C1 segment of cervical spinal cord (tissue), 14 donors: ENCODE measurements at places on chromosomes 4 and X.

DNA sequence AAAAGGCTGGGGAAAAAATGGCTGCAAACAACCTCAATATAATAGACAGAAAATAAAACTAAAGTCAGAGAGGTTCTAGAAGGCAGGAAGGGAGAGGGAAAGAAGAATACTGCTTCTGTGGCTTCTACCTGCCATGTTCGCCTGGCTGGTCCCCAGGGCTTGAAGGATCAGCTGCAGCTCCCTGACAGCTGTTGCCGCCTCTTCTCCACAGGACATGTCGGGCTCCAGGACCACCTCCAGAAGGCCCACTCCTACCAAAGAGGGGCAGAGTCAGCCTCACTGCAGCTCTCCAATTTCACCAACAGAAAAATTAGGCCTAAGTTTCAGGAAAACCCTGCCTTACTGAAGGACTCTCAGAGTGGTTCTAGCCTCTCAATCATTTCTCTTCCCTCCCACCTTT is 44.9 kb downstream of the GATB start:
- no peak for DNase-seq

DNA sequence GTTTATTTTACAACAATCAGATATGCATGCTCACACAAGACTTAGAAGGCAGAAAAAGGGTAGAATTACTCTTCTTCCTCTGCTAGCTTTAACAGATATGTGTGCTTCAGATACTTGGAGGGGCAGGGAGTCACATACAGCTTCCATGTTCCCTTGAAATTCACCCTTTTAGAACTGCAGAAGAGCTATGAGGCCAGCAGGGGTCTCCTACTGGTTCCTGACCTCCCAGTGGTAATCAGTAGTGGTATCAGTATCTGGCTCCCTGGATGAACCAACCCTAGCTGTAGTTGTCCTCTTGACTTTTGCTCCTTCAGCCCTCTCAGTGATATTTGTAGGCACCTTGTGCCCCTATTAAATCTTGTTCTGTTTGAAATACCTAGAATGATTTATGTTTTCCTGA is 81.5 kb downstream of the RCHY1 start:
- DNase-seq = no peak

- peak; percentile 15 for DNase-seq
These were observed 93.8 kb downstream of the PDGFRA start for GRCh38 chr4:54322818-54323417.

- DNase-seq = no peak
These were observed 316.2 kb downstream of the UNC5C start for GRCh38 chr4:95232358-95233156.

DNA sequence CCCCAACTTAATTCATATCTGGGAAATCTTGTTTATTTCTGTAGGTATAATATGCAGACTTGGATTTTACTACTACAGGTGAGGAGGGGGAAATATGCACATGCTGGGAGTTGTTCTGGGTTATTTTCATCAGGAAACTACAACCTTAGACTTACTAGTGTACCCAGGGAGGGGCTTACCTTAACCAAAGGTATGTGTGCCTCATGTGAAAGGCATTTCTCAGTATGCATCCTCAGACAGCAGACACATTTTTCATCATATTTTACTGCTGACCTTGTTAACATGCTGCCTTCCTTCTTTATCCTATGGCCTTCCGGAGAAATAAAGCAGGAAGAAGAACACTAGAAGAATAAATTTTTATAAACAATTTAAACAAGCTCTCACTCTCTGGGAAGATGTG is 214.9 kb downstream of the SPANXN4 start:
- no peak for DNase-seq

DNA sequence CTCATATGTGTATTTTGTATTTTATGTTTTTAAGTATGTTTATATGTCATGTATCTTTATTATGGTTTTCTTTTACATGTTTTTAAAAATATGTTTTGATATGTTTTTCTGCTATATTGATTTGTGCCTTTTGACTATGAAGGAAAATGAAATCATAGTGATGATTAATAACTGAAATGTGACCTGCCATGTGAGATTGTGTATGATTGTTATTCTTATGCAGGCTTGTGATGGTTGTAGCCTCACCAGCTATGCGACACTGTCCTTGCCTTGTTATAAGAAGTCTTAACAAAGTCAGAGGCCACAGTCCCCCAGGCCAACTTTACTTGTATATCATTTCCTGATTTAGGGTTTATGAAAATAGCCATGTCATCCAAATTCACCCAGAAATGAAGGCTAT is 83.2 kb downstream of the TMEM131L start:
- DNase-seq = no peak
